AML-193 (cell line): ENCODE measurements at places on chromosomes 1 and 21.

DNA sequence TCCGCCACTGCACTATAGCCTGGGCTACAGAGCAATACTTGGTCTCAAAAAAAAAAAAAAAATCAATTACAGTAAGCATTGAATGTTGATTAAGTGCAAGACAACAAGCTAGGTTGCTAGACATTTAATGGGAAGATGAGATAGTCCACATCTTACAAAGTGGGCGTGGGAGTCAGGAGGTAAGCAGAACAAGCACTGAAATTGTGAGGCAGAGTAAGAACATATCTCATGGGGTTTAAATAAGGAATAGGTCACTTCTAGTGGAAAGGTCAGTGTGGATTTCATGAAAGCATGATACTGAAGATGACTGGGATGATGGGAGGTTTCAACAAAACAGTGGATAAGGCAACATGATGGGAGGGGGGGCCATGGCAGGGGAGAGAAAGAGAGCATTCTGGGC lies 1.9 kb upstream of the OLFML2B start:
- no peak for DNase-seq

GRCh38 chr1:210250998-210251679 lies 18.5 kb downstream of the SERTAD4 start:
- DNase-seq, result no peak

- no peak for DNase-seq
These were observed 34.9 kb upstream of the PLA2G5 start for GRCh38 chr1:20035114-20035513.

GRCh38 chr21:38654580-38654979 lies 151.1 kb upstream of the ETS2 start:
- no peak for DNase-seq

DNA sequence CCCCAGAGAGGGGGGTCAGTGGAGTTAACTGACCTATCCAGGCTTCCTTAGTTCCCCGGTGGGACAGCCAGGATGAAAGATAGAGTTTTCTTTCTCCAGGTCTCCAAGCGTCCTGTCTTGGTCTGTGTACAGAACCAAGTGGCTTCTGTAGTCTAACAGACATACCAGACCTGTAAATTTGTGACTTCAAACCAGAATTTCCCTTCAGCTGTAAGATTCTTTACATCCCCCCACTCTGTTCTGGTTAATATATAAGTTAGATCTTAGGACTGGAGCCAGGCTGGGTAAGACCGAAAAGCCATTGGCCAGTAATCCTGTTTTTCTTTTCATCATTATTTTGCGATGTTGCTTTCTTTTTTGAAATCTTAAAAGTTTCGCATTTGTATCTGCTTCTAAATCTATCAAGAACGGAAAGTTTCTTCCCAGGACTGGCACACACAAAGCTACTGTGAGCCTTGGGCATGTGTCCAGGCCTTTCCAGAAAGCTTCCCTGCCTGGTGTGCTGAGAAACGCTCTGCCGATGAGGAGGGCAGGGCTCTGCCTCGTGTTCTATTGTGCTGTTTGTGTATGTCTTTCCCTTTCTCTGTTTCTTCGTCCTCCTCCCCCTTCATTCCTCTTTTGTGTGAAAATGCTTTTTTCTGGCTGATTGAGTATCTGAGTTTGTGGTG lies 72.3 kb downstream of the RGL1 start:
- DNase-seq, result no peak

DNA sequence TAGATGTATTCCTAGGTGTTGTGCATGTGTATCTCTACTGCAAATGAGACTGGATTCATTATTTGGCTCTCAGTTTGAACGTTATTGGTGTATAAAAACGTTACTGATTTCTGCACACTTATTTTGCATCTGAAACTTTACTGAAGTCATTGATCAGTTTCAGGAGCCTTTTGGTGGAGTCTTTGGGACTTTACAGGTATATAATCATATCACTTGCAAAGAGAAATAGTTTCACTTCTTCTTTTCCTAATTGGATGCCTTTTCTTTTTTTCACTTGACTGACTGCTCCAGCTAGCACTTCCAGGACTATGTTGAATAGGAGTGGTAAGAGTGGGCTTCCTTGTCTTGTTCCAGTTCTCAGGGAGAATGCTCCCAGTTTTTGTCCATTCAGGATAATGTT lies 252.2 kb downstream of the SMYD3 start:
- no peak for DNase-seq

DNA sequence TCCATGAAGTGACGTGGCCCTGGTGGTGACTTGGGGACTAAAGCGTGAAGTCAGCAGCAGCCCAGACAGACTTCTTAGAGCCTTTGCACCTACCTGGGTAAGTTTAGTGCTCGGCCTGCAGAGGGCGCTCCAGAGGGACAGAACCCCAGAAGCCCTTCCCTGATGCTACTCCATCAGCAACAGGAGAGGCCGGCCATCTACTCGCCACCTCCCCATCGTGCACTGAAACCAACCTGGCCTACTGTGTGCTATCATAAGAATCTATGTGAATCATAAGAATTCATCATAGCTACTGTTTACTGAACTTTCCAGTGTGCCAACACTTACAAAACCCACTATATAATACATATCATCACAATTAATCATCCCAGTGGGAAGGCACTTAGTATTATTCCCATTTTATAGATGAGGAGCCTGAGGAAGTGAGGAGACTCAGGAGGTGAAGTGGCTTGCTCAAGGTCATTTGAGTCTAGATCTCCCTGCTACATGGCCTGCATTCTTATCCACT lies 7.9 kb upstream of the EDN2 start:
- no peak for DNase-seq

GRCh38 chr1:21270086-21270689 lies 20.1 kb downstream of the ECE1 start:
- DNase-seq, result peak; percentile 9

DNA sequence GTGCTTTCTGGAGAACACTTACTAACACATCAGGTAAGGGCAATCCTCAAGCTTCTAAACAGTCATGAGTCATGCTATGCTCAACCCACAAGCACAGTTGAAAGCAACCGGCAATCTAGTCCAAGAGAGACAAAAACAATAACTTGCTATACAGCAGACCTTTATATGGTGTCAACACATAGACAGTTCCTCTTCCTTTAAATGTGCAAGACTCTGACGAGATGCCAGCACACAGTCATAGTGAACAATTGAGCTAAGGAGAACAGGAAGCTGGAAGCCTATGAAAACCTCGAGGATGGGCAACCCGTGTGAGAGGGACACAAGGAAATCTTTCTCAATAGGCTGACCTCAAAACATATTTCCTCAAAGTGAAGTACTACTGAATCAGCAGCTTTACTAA lies 5.3 kb downstream of the ADIPOR1 start:
- DNase-seq, result peak; percentile 97

GRCh38 chr1:2414297-2414958 lies 2.1 kb upstream of the PEX10 start:
- peak; percentile 25 for DNase-seq

DNA sequence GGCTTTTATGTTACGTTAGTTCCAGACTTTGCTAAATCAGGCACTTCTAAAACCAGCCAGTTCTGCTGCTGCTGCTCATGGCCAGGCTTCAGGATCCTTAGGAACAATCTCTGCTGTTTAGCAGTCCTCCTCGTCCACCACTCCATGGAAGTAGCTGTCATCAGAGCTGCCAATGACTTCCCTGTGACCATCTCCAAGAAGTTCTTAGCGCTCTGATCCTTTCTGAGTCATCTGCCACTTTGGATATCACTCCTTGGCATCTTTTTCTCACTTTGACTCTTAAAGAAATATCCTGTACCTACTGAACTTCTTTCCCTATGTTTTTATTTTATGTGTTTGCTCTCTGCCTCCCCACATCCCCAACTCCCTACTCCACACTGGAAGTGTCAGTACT lies 14.7 kb upstream of the IRF2BP2 start:
- DNase-seq, result no peak

- peak; percentile 25 for DNase-seq
These were observed 104.1 kb downstream of the KCNN3 start for GRCh38 chr1:154765970-154766369.

DNA sequence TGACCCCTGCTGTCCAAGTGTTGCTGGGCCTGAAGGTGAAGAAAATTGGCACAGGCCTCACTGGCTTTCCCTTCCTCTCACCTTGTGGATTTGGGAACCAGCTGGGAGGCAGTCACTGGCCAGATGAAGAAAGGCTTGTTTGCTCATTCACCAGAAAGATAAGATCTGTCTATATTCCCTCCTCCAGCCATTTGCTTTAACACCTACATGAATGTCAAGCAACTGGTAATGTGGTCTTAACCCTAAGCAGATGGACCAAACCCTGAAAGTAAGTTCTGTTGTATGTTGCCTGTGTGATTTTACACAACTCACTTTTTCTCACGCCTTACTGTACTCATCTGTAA lies 10.3 kb upstream of the SRRM1 start:
- DNase-seq, result no peak

DNA sequence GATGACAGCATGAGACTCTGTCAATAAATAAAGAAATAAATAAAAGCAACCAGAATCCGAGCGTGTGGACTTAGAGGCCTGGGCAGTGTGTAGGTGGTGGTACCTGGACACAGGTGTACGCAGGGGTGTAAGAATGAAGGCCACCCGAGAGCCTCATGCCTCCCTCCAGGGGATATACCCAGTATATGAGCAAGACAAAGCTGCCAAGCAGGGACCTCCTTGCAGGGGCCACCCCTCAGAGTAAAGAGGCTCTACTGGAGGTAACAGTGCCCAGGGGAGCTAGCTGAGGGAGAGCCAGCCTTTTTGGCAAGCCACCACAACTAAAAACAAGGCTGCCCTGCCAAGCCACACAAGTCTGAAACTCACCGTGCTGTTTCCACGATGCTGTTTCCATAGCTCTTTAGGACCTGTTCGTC lies 179.2 kb upstream of the RAB4A start:
- DNase-seq, result no peak

- DNase-seq, result no peak
These were observed 23.9 kb downstream of the GBP2 start for GRCh38 chr1:89102021-89102420.

GRCh38 chr1:15212954-15213291 lies 34.1 kb upstream of the FHAD1 start:
- DNase-seq, result no peak

DNA sequence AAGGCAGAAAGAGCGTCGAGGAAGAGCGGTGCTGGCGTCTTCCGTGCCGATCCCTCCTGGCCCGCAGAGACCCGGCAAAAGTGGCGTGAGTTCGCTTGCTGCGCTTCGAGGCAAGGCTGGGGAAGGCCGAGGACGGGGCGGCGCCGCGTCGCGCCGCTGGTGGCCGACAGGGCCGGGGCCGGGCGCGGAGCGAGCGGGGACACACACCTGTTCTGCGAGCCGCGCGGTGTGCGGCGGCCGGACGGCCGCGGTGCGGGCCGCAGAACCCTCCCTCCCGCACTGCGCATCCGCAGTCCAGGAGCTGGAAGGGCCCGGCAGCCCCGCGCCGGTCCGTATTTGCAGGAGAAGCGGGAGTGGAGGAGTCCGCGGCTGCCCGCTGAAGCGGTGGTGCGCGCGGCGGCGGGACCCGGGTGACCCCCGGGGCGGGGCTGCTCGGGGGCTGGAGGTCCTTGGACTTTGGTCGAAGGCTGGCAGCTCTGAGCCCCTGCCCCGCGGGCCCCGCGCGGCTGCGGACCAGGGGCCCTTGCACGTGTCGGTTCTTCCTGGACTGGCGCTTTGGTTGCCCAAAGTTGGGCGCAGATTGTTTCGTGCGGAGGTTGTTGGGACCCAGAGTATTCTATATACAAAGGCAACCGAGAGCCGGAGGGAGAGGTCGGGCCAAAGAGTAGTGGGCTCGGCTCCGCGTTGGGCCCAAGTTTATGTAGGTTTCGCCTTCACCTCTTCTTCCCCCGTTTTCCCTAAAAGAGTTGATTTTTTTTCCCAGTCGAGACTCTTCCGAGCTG lies 2.6 kb downstream of the RNF220 start:
- DNase-seq, result no peak

GRCh38 chr1:106290805-106291501 lies 765.5 kb upstream of the PRMT6 start:
- DNase-seq, result no peak

DNA sequence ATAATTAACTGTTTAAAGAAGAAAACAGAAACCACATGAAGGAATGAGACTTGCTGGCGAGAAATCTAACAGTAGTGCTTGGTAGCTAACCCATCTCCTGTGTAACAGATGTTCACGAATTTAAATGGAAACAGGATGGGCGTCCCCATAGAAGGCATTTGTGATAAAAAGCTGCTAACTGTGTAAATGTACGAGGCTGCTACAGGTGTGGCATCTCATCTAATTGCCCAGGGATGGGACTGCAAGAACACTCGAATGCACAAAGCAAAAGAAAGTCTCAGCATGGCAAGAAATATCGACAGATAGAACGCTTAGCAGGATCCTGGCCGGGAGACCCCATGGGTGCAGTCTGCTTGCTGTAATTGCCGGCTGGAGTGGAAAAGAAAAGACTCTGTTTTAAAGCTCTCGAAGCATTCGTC lies 112.7 kb downstream of the RUNX1 start:
- no peak for DNase-seq

DNA sequence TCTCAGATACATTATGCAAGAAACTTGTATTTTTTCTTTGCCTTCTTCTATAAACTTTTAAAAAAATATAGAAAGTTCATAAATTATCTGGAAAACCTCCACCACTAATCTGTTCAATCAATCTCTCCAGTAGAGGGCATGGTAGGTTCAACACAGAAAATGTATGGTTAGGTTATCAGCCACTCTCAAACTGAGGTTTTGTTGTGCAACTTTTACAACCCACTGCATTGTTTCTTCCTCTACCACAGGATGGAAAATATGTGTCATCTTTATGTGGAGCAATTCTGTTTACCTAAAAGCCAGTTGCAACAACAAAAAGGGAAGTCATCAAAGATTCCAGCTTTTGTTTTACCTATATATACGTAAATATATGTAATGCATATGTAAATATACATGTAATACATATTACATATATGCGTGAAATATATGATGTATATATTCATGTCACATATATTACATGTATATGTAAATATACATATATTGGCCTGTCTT lies 3.0 kb upstream of the RGS2 start:
- peak; percentile 94 for DNase-seq

- DNase-seq, result no peak
These were observed 4.1 kb upstream of the VHLL start for GRCh38 chr1:156303241-156303640.

GRCh38 chr1:175918364-175918801 lies 175.0 kb upstream of the TNR start:
- DNase-seq, result no peak

GRCh38 chr1:31054349-31054748 lies 11.2 kb downstream of the PUM1 start:
- DNase-seq, result no peak

GRCh38 chr1:36178471-36179219 lies 22.7 kb downstream of the MAP7D1 start:
- DNase-seq, result no peak

DNA sequence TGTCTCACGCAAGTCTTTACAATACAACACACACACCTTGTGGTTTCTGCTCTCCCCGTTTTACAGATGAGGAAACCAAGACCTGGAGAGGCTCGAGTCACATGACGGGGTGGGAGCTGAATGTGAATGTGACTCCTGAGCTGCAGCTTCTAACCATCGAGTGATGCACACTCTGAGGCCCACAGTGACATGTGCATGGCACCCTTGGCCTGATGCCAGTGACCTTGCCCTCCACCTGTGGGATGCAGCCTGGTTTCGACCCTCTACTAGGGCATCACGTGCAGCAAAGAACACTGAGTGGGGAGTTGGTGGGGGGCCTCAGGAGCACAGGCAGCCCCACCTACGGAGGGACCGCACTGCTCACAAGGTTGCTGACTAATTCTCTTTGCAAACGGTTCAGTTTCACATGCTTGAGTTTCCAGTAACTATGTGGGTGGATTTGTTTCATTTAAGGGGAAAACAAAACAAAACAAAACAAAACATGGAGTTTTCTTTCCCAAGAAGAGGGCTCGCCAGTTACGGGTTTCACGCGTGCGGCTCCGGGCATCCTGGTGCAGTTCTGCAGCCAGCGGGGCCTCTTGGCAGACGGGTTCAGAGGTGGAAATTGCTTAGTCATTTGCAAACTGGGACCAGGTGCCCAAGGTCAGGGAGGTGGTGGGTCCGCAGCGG lies 22.9 kb downstream of the SPSB1 start:
- no peak for DNase-seq
